ENCODE measurements at places on chromosomes 5 and 9.

DNA sequence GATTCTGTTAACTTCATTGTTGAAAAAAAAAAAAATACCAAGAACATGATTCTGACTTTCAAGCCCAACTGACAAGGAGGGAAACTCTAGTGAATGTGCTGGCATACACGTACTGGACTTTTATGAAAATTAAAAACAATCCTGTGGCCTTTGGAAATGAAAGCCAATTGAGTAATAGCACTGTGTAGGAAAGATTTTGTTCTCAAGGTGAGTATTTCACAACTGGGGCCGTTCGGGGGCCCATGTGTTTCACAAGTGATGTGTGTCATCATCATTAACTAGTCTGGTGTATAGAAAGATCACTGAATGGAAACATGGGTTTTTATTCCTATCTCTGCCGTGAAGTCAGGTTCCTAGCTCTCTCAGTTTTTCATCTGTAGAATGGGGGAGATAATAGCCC, 605.0 kb upstream of the CLINT1 start:
- DNase-seq = peak; percentile 27

DNA sequence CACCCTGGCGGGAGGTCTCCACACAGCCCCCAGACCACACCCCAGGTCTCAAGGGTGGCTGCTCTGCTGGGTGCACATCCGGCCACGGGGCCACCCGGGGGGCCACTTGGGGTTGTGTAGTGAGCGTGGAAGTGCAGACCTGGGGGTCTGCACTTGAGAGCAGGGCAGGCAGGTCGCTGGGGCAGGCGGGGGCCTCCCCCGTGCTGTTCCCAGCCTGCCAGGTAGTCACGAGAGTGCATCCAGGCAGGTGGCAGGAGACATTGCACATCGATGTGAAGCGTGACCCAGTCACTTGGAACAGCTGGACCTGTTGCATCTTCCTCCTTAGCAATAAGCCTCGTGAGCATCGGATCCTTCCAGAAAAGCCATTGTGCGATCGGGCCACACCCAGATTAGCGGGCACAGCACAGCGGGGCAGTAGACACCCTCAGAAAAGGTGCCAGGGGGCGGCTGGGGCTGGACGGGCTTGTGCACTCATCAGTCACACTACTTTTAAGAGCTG, 4.8 kb upstream of the ENTPD8 start:
- no peak for DNase-seq

DNA sequence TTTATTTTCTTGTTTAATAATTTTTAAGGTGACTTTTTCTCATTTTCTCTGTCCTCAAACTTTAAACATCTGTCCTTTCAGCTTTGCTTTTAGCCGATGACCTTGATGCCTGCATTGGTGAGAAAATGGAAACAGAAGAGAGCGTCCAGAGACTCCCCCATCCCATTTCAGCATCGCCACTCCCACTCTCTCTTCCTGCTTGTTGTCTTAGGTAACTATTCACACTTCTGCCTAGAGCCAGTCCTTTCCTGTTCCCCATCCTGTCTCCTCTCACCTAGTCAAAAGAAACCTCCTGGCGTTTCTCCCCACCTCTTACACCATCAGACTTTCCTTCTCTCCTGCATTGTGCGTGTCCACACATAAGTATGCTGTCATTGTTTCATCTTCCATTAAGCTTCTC, 124.6 kb downstream of the MAST4 start:
- no peak for DNase-seq

DNA sequence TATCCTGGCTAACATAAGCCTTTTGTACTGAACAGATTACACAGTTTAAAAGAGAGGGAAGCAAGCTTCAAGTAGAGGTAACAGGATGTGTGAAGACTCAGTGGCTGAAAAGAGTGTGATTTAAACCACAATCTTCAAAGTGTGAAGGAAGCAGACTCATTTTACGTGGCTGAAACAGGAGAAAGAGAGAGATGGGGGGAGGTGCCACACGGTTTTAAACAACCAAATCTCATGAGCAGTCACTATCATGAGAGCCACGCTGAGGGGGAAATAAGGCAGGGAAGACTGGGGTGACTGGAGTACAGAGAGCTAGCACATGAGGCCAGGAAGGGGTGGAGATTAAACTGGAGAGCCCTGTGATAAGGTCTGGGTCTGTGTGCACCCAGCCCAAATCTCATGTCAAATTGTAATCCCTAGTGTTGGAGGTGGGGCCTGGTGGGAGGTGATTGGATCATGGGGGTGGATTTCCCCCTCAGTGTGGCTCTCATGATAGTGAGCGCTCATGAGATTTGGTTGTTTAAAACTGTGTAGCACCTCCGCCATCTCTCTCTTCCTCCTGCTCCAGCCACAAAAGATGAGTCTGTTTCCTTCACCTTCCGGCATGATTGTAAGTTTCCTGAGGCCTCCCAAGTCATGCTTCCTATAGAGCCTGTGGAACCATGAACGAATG, 318.6 kb upstream of the CD180 start:
- DNase-seq = peak; percentile 15

GRCh38 chr9:126916909-126917308, 2.3 kb downstream of the RALGPS1 start:
- no peak for DNase-seq

All from NK-92 treated with Interleukin-12 subunit alpha and Interleukin-12 subunit beta, amount 100 ng/mL, for 24 hours (cell line).